ENCODE measurements at places on chromosomes 3 and 15. TPM values are rescaled to one million over a fixed set of nuclear protein-coding genes. Genes with fewer than 3 reads are reported as not detected.

Gene PRKAR2A
- total RNA-seq = 32.1 TPM

Gene IMPG2
- total RNA-seq = 0.69 TPM

Gene NOX5
- under 0.01 TPM for total RNA-seq

Gene GRAMD2A
- under 0.01 TPM for total RNA-seq

Gene SLC24A5
- not detected for total RNA-seq

Gene ZPLD1
- not detected for total RNA-seq

Measured in dermis lymphatic vessel endothelial cell (primary cell).